ENCODE measurements at places on chromosomes 5 and 9.

DNA sequence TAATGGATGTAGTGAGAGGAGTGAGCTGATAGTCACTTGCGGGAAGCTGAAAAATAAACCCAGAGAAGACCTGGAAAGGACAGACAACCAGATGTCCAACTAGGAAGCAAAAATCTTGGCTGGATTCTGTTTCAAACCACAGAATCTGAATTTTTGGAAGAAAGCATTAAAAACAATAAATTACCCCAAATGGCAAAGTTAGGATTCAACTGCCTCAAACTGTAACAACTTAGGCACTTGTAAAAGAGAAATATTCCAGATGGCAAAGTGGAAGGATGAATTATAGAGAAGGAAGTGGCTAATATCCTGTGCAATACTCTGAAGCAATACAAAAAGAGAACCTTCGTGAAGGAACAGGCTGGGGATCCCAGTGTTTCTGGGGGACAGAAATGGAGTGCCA, 46.8 kb upstream of the SLIT3 start:
- DNase-seq: no peak

DNA sequence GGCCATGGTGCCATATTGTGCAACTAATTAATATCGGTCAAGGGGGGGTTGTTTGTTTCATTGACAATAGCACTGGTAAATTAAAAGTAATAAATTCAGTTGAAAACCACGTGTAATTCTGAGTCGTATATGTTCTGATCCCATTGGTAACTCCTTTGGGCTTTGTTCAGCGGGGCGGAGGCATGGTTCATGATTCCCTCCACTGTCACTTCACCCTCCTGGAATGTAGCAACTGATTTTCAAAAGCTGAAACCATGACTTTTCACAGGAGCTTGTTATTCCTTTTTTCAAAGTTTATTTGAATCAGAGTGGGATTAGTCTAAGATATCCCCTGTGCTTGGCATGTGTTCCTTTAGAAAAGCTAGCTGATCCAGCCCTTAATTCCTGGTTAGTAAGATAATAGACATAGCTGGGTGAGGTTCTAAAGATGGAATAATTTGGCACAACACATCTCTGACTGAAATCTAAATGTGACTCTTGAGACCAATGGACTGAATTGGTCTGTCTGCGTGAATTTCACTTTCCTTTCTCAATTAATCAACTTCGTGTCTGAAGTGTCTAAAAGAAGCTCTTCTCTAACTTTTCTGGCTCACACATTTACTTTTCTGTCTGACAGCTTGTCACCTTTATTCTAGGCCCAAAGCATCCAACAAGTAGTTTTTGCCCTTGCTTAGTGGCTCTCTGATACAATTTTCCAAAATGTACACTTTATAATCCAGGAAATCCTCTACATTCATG, 185.7 kb upstream of the VCAN start:
- DNase-seq: no peak

DNA sequence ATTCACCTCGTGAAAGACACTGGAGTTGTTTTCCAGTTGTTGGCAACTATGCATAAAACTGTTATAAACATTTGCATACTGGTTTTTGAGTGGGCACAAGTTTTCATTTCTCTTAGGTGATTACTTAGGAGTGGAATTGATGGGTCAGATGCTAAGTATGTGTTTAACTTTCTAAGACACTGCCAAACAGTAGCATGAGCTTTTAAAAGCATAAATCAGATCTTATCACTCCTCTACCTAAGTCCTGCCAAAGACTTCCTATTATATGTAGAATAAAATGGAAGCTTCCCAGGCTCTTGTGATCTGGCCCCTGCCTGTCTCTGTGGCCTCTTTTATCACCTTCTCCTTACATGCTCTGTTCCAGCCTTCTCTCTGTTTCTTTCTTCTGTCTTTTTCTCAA, 72.6 kb downstream of the SH3RF2 start:
- no peak for DNase-seq

GRCh38 chr9:101495810-101496209, 37.8 kb upstream of the RNF20 start:
- no peak for DNase-seq

DNA sequence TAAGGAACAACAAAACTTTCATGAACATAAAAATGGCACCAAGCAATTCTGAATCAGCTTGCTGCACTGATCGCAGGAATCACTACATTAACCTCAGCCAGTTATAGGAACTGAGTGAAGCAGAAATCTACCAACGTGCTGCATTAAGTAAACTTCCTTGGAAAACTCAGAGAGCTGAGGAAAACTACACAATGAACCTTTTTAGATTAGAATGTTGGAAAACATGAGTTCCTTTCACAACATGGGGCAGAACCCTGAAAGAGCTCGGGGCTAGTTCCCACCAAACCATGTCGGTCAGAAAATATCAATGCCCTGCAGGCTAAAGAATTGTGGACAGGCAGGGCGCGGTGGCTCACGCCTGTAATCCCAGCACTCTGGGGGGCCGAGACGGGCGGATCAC, 19.4 kb downstream of the ALDH7A1 start:
- no peak for DNase-seq

DNA sequence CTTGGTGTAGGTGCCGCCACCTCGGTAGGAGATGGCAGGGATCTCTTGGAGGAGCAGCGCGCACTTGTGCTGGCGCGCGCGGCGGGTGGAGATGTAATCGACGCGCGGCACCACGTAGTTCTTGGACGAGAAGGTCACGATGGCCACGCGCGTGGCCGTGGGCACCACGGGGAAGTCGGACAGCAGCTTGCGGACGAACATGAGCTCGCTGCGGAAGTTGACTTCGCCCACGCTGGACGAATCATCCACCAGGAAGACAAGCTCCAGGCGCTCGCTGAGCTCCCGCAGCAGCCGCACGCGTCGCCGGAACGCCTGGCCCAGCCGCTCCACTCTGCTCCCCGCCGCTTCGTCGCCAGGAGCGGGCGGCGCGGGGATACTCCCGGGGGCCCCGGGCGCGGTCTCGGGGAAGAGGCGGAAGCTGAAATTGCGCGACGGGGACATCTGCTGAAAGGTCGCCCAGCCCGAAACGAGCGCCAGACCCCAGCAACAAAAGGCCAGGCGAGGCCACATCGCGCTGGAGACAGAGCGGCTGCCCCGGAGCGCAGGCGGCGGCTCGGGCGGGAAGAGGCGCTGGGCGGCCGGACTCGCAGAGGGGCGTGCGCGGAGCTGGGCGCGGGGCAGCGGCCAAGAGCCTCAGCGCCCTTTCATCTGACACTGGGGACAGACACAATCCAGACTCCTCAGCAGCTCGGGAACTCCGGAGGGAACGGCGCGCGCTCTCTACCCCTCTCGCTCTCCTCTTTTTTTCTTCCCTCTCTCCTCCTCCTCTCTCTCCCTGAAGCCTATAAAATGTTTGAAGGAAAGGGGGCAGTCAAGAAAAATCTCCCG, at the start of gene SVEP1:
SVEP1 (minus strand) TSS at position 708 of the 828 bp plus-strand sequence; CDS start at position 510, 198 bp downstream.
- DNase-seq: peak; percentile 77

DNA sequence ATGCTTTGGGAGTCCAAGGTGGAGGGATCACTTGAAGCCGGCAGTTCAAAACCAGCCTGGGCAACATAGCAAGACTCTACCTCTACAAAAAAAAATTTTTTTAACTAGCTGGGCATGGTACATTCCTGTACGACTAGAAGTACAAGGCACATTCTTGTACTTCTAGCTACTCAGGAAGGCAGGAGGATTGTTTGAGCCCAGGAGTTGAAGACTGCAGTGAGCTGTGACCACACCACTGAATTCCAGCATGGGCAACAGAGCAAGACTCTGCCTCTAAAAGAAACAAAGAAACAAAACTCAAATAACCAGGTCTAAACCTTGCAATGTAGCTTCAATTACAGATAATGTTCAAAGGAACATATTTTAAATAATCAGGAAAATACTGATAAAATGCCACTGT, 56.2 kb downstream of the SSBP2 start:
- no peak for DNase-seq

- DNase-seq: no peak
Observed at GRCh38 chr5:93782978-93783377, 41.6 kb upstream of the POU5F2 start.

GRCh38 chr9:30504502-30504905, 1879.9 kb upstream of the ACO1 start:
- DNase-seq: no peak

- no peak for DNase-seq
Observed at GRCh38 chr9:129759319-129759718, 6.5 kb upstream of the PTGES start.

DNA sequence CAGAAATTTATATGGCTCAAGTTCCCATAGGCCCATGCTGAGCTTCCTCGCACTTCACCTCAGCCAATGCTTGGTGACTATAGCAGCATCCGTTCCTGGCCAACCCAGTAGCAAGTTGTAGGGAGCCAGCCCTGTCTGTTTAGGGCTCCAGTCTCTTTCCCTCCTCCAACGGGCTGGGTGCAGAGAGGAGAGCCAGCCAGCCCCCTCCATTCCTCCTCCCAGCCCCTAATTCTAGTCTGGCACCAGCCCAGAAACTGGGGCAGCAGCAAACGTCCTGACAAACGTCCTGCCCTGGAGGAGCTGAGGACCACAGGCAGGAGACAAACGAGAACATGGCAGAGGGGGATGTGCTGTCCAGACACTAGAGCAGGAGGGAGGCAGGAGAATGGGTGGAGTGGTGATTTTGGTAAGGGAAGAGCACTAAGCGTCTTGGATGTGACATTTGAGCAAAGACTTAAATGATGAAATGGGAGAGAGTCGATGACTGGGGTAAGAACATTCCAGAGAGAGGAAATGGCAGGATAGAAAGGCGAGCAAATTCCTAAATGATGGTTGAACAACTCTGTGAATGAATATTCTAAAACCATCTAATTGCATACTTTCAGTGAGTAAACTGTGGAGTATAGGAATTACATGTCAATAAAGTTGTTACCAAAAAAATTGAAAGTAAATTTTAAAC, 222.5 kb upstream of the DAPK1 start:
- DNase-seq: no peak

GRCh38 chr9:4167079-4167671, 132.7 kb downstream of the GLIS3 start:
- no peak for DNase-seq

DNA sequence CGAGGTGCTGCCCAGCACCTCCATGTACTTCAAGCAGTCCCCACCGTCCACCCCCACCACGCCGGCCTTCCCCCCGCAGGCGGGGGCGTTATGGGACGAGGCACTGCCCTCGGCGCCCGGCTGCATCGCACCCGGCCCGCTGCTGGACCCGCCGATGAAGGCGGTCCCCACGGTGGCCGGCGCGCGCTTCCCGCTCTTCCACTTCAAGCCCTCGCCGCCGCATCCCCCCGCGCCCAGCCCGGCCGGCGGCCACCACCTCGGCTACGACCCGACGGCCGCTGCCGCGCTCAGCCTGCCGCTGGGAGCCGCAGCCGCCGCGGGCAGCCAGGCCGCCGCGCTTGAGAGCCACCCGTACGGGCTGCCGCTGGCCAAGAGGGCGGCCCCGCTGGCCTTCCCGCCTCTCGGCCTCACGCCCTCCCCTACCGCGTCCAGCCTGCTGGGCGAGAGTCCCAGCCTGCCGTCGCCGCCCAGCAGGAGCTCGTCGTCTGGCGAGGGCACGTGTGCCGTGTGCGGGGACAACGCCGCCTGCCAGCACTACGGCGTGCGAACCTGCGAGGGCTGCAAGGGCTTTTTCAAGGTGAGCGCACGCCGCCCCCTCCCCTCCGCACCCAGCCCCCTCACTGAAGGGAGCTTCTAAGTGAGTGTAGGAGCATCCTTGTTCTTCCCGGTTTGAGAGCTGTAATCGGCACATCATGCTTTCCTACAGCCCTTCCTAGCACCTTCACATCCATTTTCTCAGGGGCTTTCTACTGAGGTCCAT, 6.9 kb downstream of the NR4A3 start:
- DNase-seq: no peak

- DNase-seq: peak; percentile 23
Observed at GRCh38 chr9:113389451-113389850, 11.6 kb downstream of the ALAD start.

- no peak for DNase-seq
Observed at GRCh38 chr9:92864152-92864551, 13.7 kb downstream of the ZNF484 start.

GRCh38 chr5:12661617-12662370, 757.5 kb upstream of the CTNND2 start:
- DNase-seq: no peak

GRCh38 chr9:89881431-89881830, 276.6 kb downstream of the GADD45G start:
- no peak for DNase-seq

GRCh38 chr5:119070578-119070827, 384 bp upstream of the DMXL1 start:
- no peak for DNase-seq

DNA sequence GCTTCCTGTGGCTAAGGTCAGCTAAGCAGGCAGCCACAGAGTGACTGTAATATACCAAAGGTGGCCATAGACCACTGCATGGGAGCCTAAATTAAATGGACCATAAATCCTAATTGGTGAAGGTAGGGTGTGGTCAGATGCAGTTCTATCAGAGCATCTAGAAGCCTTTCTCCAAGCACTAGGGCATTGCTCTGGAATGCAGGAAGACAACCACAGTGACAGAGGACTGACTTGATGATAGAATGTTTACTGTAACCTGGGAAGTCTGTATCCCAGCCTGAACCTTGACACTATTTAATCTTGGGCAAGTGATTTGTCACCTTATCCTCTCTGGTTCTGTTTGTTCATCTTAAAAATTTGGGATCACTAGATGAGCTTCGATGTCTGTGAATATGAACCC, 2.3 kb downstream of the FBXO38 start:
- DNase-seq: no peak

DNA sequence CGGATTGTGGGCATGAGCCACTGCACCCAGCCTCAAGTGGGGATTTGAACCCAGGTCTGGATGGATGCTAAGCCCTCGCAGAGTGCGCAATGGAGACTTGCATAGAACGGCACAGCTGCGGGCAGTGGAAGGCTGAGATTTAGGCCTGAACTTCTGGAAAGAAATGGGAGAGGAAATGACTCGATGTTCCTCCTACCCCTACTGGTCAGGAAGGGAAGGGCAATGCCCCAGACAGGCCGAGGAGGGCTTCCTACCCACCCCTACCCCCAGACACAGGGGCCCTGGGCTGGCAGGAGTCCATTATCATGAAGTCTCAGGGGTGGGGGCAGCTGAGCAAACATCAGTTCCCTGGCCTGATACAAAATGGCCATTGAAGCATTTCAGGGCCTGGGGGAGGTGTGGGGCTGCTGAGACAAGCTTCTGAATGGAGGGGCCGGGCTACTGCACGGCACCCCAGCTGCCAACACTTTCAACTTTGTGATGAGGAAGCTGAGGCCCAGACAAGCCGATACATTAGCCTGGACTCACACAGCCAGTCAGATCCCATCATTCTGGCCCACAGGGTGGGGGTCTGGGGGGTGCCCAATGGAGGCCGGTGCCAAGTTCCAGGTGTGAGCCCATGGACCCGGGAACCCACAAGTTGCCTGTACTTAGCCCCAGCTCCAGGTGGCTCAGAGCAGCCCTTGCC, 13.5 kb upstream of the WDR38 start:
- no peak for DNase-seq

- DNase-seq: no peak
Observed at GRCh38 chr5:168575391-168576372, 3.5 kb downstream of the PANK3 start.

DNA sequence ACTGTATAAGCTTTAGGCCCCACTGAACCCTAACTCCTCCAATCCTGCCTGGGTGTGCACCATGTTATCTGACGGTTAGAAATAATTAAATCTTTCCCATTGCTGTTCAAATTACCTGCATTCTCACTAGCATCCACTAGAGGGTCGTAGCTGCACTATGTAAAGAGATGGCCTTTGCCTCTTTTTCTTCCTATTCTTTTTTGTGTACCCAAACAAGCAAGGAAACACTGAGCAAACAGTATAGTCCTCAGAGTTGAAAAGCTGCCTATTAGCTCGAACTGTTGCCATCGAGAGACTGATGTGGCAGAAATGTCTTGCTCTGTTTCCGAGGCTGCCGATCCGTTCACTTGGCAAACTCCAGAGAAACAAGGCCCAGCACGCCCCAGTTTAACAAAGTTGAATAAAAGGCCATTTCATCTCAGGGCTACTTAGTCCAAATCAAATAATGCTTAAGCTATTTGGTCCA, 163.8 kb upstream of the TRPM3 start:
- peak; percentile 44 for DNase-seq
